ENCODE measurements at places on chromosomes 2 and 18.
A peak's percentile ranks its signal among the peaks of the same experiment; 100 is the strongest.

DNA sequence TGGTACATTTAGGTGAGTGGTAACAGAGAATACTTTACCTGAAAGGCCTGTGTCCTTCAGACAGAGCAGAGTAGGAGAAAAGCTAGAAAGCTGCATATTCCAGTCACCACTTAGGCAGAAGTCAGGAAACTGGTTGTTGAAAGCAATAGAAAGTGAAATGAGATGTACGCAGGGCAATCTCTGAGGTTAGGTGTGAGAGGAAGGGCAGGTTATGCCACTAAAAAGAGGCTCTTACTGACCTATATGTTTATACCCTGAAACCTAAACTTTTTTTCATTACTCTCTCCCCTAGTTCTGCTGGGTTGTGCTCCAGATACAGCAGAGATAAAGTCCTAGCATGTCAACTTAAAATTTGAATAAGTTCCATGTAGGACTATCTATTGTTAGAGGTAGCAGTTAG, 93.5 kb downstream of the COX7A2L start:
- no peak for DNase-seq

- DNase-seq = no peak
Observed at GRCh38 chr2:85089585-85089984, 43.6 kb upstream of the TCF7L1 start.

GRCh38 chr2:10811517-10811916, 1.1 kb downstream of the PDIA6 start:
- DNase-seq = no peak

DNA sequence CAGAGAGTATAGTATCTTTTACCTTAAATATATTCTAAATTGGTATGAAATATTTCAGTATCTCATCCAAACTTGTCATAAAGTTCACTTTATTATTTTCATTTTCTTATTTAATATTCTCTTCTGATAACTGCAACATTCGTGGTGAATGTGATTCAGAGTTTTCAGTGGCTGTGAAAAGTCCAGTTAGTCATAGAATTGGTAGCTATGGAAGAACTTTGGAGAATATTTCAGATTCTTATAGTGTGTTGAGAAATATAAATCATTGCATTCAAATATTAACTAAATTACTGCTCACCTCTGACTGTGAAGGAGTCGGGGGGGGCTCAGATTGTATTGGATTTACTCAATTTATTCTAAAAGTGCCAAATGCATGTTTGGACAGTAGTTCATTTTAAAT, 178.6 kb upstream of the VWC2L start:
- DNase-seq = no peak

DNA sequence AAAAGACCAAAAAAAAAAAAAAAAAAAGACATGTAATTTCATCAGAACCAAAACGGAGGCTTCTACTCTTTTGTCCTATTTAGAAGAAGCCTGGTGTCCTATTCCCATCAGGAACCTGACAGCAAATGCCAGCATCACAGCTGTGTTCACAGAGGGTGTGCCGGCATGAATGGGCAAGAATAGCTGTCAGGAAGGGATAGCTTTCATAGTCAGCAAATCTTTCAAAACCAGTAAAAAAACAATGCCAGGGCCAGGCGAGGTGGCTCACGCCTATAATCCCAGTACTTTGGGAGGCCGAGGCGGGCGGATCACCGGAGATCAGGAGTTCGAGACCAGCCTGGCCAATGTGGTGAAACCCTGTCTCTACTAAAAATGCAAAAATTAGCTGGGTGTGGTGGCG, 231.8 kb upstream of the PXDN start:
- DNase-seq = no peak

GRCh38 chr2:121095257-121096080, 189.5 kb downstream of the TFCP2L1 start:
- peak; percentile 70 for DNase-seq

DNA sequence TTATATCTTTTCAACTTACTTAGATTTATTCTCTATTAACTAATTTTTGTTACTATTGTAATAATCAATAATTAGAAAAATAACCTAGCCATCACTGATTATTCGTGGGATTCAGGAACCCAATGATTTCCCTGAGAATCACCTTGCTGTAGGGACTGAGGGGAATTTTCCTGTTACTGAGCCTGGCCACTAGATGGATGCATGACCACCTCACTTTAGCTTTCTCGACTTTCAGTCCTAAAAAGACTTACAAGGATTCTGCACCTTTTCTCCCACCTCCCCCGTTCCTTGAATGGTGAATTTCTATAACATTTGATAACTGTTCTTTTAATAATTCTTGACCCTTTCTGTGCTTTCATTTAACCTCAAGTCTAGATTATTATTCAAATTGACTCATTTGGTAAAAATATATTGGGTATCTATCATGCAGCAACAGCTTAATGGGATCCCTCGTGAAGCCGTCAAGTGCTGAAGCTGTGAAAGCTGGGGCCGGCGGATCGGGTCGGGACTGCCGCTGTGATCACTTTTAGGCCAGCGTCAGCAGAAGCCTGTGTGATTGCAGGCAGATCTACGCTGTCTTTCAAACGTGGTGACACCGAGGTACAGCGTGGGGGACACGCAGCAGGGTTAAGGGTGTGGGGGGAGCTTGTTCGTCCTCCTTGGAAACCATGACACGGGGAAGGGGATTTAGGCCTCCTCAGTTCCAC, 38.8 kb upstream of the TMEM18 start:
- DNase-seq = no peak

- no peak for DNase-seq
Observed at GRCh38 chr2:212314680-212315079, 223.9 kb downstream of the ERBB4 start.

DNA sequence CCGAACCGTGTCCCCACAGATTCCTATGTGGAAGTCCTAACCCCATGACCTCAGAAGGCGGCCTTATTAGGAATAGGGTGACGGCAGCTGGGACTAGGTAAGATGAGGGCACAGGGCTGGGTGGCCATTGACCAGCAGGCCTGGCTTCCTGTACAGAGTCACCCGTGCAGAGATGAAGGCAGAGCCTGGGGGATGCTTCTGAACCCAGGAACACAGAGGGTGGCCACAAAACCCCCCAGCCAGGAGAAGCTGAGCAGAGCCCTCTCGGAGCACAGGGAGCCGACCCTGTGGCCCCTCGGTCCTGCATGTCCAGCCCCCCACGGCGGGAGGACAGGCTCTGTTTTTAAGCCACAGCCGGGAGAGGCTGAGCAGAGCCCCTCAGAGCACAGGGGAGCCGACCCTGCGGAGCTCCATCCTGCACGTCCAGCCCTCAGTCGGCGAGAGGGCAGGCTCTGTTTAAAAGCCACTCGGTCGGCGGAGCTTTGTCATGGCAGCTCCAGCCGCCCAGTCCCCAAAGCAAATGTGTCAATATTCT, 2.7 kb downstream of the PDCD1 start:
- DNase-seq = peak; percentile 7

DNA sequence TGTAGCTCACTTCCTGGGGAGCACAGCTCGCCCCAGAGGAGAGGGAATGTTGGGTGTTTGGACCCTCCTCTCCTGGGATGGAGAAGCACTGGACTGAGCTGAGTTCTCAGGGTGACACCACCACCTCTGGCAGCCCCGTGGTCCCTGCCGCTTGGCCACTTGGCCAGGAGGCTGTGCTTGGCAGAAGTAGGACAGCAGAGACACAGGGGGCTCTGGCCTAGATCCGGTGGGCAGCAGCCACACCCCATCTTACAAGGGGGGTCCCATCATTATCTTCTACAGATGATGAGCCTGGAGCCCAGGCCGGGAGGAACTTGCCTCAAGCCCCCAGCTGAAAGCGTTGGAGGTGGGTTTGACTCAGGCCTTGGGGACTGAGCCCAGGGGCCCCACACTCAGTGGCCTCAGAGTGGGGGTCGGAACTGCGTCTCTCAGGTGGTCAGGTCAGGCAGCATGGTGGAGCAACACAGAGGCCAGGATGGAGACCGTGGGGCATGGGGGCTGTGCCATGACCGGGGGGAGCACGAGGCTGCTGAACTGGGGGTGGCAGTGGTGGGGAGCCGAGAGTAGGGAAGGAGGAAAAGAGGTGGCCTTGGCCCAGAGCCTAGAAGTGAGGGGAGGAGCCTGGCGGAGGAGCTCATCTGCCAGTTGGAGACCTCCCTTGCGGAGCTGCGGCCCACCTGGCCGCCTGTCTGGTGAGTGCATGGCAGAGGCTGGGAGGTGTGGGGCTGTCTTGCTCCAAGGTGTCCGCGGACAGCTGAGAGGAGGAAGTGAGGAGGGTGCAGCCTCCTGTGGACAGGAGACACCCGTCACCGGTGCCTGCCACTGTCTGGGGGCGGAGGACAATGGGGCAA, 63.6 kb upstream of the HDAC4 start:
- DNase-seq = no peak

DNA sequence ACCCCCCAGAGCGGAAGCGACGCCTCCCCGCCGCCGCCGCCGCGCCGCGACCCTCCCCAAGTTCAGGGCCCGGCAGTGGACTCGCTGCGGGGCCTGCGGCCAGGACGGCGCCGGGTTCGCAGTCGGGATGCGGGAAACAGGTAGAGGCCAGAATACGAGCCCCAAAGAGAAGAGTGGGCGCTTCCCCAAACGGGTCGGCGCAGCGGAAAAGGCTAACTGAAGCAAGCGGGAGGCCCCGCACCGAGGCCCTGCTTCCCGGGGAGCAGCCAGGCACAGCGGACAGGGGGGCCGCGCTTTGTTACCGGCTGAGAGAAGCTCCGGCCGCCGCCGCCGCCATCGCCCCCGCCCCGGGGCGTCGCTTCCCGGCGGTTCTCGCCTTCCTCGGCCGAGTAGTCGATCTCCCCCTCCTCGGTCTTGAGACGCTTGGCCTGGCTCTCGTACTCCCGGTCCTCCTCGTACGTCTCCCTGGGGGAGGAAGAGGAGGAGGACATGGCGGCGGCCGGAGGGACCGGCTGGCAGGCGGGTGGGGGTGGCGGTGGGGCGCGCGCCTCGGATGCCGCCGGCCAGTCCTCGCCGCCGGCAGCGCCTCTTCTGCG, 494 bp downstream of the HNRNPLL start:
- peak; percentile 44 for DNase-seq

DNA sequence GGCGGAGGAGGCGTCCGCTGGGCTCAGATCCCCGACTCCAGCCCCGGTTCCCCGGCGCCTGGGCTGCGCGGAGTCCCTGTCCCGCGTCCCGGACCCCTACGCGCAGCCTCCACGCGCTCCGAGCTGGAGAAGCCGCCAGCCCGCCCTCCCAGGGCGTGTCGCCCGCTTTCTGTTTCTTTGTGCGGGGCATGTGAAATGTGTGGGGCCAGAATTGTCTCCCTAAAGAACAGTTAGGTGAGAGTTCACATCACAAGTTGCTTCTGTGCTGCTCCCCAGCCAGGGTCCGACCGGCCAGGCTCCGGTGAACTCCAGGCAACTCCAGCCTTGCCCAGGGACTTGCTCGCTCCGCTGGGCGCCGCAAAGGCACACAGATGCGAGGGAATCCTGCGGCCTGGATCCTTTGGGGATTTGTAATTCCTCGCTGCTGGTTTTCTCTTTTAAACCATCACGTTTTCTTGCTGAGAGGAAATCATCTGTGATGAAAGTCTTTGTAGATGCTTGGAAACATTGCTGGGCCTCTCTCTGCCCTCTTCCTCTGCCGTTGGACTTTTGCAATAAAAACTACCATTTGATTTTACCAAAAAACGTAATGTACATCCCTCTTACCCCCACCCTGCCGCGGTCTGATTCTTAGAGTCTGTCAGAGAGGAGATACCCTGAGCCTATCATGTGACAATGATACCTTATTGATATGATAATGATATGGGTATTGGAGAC, 631 bp downstream of the GYPC start:
- no peak for DNase-seq

- DNase-seq = no peak
Observed at GRCh38 chr2:122003196-122003940, 247.9 kb downstream of the TSN start.

DNA sequence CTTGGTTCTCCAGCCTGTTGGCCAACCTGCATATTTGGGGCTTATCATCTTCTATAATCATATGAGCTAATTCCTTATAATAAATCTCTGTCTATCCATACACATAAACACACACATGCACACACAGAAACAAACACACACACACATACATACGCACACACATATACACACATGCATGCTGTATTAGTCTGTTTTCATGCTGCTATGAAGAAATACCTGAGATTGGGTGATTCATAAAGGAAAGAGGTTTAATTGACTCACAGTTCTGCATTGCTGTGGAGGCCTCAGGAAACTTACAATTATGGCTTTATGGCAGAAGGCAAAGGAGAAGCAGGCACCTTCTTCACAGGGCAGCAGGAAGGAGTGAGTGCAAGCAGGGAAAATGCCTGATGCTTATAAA, 707.4 kb upstream of the CDH2 start:
- no peak for DNase-seq

DNA sequence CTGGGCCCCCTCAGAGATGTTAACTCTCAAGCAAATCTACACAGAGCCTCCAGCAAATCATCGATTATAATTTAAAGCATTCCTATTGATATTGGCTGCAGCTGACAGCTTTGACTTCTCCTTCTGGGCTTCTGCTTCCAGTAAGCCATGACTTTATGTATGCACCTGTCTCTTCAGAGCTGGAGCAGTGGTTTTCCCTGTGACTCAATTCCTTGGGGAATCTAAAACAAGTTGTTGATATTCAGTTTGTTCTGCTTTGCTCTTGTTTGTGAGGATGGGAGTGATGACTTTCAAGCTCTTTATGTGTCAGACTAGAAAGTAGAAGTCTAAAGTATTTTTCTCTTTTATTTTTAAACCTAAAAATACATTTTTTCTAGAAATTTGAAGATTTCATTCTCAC, 45.1 kb upstream of the TNP1 start:
- DNase-seq = no peak

- DNase-seq = no peak
Observed at GRCh38 chr2:12764849-12765605, 48.3 kb downstream of the TRIB2 start.

GRCh38 chr2:156867201-156867600, 390.3 kb upstream of the GALNT5 start:
- DNase-seq = no peak

DNA sequence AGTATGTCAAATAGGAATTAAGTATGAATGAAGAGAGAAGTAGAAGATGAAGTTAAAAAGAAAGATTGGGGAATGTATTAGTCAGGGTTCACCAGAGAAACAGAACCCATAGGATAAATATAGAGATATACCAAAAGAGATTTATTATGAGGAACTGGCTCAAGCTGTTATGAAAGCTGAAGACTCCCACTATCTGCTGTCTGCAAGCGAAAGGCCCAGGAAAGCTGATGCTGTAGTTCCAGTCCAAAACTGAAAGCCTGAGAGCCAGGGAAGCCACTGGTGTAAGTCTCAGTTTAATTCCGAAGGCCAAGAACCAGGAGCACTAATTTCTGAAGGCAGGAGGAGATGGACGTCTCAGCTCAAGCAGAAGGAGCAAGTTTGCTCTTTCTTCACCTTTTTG, 200.9 kb upstream of the FN1 start:
- DNase-seq = no peak

GRCh38 chr2:164535280-164536025, 85.8 kb downstream of the GRB14 start:
- no peak for DNase-seq

Measured in BE2C (cell line).